NCI-H1092 treated with DMSO at 0.1 percent for 48 hours (cell line): ENCODE measurements at places on chromosomes 12 and 14.

- no peak for DNase-seq
Measured at GRCh38 chr12:23655112-23655511, 294.4 kb downstream of the SOX5 start.

DNA sequence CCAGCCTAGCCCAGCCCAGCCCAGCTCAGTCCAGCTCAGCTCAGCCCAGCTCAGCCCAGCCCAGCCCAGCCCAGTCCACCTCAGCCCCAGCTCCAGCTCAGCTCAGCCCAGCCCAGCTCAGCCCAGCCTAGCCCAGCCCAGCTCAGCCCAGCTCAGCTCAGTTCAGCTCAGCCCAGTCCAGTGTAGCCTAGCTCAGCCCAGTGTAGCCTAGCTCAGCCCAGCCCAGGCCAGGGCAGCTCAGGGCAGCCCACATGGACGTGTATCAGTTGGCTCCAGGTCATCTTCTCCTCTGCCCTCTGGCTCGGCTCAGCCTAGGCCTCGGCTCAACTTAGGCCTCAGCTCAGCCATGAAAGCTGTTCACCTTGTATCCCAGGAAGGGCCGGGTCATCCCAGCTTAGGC is 64.7 kb downstream of the TMEM121 start:
- no peak for DNase-seq

- peak; percentile 50 for DNase-seq
Measured at GRCh38 chr12:12999271-12999958, 650 bp downstream of the HEBP1 start.

DNA sequence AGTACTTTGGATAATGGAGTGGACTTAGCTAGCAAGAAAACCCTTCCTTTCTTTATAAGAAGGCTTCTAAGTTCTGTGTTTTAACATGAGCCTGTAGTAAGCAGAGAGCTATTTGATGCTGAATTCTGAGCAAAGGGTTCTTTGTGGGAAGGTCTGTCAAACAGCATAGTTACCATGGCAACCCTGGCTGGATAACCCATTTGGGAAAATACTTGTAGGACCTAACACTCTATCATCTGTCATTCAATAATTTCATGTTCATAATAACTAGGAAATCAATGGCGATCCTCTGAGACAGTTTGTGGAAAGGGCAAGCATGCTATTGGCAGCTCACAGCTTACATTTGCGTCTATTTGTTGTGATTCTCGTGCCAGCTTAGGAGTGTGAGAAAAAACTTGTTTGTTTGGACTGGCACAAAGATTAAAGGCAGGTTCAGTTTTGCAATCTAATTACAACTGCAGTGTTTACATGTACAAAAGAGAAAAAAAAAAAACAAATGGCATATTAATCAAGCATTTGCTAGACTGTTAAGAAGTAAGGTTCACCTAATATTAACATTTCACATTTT is 219.2 kb downstream of the PDZRN4 start:
- DNase-seq, result no peak

- peak; percentile 0 for DNase-seq
Measured at GRCh38 chr12:90858252-90858651, 96.7 kb downstream of the CCER1 start.

DNA sequence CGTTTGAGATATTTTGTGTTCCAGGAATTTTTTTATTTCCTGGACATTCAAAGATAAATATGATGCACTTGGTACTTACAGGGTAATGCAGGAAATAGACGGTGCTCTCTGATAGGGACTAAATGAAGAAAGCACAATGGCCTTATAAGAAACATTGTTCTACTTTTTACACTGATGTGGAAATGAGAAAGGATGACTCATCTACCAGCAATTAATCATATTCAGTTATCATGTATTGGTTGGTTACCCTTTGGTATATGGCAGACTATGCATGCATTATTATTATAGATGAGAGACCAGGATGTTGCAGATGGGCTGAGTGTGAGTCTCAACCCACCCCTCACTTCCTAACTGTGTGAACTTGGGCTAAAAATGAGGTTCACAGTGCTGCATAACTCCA is 222.2 kb downstream of the FLRT2 start:
- no peak for DNase-seq

DNA sequence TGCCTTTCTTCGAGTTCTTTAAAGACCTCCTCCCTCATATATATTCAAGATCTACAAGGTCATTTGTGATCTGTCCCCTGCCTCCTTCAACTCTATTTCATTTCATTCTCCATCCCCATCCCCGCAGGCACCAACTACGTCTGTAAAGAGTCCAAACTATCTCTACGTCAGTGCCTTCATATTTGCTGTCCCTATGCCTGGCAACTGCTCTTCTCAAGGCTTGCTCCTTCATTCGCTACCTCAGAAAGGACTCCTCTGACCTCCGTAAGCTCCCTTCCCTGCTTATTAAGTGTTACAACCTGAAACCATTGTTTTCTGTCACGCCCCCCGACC is 650 bp downstream of the LLPH start:
- no peak for DNase-seq

DNA sequence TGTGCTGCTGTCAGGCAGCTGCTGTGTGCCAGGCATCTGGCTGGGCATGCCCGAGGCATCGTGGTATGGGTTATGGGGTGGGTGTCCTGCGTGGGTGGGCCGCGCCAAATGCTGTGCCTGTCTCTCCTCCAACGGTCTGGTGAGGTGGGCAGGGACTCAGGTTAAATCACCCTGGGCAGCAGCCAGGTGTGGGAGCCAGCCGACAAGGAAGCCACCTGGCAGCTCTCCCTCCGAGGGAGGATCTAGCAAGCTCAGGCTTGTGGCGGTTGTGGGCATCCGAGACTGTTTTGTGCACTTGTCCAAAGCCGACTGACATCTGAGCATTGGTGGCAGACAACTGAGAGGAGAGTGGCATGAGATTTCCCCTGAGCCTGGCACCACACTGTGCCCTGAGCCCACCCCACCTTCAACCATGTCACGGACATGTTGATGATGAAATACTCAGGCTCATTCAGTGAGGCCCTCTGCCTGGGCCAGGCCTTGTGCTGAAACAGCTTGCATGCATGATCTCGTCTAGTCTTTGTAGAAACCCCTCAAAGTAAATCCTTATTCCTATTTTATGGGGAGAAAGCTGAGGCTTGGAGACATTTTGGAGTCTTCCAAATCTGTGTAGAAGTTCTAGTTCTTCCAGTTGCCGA is 181.8 kb upstream of the MYL2 start:
- no peak for DNase-seq

GRCh38 chr12:82912406-82912805 is 225.7 kb downstream of the TMTC2 start:
- no peak for DNase-seq

DNA sequence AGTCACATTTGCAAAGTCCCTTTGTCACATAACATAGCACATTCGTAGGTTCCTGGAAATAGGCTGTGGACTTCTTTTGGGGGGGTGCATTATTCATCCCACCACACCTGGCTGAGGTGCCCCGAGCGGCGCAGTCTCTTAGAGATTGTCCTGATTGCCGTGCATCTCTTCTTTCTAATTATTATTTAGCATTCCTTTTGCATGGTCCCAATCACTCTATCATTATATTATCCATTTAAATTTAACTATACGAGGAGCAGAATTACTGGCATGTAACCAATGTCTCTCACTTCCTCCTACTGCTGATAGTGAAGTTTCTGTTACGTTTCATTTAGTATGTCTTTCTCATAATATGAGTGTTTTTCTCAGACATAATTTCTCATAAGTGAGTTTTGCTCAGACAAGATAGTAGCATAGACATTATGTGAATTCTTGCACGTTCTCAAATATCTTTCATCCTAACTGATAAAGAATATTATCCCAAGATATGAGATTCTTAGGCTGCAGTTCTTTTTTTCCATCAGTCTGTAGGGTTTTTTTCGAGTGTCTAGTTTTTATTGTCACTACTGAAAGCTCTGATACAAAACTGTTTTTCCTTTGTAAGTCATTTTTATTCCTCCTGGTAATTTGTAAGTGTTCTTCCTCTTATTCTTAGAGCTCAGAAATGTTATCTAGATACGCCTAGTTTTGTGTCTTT is 444.3 kb downstream of the NELL2 start:
- DNase-seq, result no peak

DNA sequence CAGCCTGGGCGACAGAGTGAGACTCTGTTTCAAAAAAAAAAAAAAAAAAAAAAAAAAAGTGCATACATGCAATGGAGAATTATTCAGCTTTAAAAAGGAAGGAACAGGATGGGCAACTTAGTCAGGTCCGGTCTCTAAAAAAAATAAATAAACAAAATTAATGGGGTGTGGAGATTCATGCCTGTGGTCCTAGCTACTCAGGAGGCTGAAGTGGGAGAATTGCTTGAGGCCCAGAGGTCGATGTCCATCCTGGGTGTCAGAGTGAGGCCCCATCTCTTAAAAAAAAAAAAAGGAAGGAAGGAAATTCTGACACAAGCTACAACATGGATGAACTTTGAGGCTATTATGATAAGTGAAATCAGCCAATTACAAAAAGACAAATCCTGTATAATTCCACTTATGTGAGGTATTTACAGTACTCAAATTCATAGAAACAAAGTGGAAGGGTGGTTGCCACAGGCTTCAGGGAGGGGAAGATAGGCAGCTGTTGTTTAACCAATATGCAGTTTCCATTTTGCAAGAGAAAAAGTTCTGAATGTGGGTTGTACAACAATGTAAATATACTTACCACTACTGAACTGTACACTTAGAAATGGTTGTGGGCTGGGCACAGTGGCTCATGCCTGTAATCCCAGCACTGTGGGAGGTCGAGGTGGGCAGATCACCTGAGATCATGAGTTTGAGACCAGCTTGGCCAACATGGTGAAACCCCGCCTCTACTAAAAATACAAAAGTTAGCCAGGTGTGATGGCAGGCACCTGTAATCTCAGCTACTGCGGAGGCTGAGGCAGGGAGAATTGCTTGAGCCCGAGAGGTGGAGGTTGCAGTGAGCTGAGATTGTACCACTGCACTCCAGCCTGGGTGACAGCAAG is 12.3 kb upstream of the APOF start:
- no peak for DNase-seq

DNA sequence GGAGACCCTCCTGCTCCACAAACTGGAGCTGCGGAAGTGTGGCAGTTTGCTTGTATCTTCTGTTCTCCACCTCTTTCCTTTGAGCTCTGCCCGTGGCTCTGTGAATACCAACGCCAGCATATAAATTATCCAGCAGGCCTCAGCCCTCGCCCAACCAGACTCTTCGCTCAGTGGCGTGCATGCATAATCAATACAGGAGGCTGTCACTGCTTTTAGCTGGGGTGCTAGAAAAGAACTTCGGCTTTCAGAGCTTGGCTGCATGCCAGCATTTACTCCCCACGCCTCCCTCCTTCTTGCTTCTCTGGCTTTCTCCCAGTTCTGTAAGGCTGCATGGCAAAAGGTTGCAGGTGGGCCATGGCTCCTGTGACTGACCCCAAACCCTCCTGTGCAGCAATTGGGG is 26.9 kb downstream of the NRXN3 start:
- peak; percentile 25 for DNase-seq

DNA sequence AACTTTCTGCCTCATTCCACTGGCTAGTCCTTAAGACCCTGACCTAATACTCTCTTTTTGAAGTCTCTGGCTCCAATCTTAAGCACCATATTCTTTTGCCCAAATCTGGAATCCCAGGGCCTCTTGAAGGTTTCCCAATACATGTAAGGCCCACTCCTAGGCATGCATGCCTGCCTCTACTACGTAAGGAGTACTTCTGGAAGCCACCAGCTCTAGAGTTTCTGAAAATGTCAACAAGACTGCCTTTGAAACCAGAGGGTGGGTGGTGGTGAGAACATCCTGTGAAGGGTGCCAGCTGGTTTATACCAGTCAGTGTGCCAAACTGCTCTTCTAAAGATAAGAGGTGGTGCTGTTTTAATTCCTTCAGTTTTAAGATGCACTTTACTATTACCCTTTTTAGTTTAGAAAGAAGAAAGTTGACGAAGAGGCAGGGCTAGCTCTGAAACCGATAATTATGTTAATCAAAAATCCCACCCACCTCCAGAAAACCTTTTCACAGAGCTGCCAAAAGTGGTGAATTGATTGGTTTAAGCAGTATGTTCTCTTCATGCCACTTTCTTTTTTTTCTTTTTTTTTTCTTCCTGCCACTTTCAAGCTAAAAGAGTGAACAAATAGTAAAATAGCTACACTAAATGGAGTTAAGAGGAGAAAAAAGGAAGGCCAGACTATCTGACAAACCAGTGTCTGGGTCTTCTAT is 8.7 kb upstream of the WDR89 start:
- DNase-seq, result no peak

- no peak for DNase-seq
Measured at GRCh38 chr12:5889381-5890047, 55.5 kb downstream of the ANO2 start.

DNA sequence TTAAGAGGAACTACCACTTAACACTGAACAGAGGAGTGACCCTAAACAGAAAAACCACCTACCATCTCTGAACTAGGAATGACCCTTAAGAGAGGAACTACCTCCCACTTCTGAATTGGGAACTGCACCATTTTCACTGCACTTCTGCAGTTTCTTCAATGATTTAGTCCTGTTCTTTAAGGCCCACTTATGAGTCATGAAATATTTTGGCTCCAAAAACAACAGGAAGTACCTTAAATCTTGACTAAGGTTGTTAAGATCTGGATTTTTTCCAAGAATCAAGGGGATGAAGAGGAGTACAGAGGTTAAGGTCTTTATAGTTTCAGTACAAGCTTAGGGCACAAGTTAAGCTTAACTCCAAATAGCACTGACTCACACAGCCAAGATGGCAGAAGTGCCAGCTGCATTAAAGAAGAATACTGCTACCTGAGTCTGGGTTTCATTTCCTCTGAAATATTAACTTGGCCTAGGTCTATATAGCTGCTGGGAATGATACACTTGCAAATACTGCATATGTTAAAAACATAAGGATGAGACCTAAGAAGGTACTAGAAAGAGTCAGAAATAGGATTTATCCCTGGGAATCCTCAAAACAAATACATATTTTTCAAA is 4.2 kb downstream of the NPC2 start:
- DNase-seq, result no peak

DNA sequence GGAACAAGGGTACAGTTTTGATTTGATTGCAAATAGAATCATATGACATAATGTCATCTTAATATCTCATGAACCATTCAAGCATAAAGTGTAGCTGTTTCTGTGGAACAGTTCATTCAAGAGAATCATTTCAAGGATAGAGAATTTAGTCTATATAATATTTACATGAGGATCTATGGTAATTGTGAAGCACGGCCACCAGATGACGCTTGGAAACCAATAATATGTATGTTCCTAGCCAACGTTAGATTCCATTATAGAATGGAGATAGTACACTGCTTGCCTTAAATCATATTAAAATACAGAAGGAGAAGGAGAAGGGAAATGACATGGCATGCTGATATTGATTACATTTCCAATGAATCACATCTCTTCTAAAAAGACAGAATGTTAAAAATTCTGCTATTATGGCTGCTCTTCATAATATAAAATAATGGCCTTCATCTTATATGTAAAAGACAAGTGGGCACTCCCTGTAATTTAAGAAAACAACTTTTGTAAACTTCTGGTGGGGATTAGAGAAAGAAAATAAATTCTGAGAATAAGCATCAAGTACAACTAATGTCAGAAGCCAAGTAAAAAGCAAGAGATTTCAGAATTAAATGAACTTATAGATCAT is 351.0 kb downstream of the NAV3 start:
- DNase-seq, result peak; percentile 40

DNA sequence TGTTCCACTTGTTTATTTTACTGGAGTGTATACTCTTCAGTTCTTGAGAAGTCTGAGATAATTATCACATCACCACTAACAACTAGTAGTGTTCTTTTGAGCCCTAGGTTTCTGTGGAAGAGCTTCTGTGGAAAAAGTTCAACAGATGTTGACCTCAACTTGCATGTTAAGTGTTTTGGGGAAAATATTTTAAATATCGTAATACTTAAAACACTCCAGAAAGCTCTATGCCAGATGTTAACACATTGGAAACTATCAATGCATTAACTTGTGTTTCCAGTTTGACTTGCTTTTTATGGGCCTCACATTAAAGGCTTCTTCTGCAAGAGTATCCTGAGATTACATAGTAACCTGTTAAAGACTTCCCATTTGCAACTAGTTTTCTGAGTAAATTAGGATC is 173.1 kb downstream of the DUSP6 start:
- DNase-seq, result no peak
